Posterior cingulate gyrus (tissue), 11 donors: ENCODE measurements at places on chromosomes 2 and 18.

DNA sequence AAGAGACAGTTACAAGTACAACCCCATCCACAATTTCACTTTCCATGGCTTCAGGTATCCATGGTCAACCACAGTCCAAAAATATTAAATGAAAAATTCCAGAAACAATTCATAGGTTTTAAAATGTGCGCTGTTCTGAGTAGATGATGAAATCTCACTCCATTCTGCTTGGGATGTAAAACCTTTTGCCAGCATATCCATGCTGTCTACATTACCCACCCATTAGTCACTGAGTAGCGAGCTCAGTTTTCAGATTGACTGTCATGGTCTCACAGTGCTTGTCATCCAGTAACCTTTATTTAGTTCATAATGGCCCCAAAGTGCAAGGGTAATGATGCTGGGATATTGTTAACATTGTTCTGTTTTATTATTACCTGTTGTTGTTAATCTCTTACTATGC, 40.5 kb downstream of the SMAD4 start:
- DNase-seq = no peak

- no peak for DNase-seq
Observed at GRCh38 chr2:237244976-237245646, 159.4 kb downstream of the COPS8 start.

DNA sequence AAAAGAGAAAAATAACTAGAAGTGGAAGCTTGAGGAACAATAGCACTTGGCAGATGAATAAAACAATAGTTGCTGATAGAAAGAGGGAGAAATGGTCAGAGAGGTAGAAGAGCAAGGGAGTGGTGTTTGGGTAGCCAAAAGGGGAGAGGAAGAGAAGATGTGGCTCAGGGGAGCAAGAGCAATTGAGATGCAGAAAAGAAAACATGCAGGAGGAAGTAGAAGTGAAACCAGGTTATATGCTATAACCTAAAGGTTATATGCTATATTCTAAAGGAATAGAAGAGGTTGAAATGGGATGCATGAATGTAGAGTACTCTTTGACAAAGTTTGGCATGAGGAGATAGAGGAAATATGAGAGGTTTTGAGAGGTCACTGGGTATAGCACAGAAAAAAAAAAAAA, 759.5 kb downstream of the SATB2 start:
- no peak for DNase-seq

- DNase-seq = no peak
Observed at GRCh38 chr2:39068299-39069135, 52.3 kb downstream of the SOS1 start.

GRCh38 chr18:42231796-42232195, 276.8 kb downstream of the PIK3C3 start:
- no peak for DNase-seq

- DNase-seq = no peak
Observed at GRCh38 chr2:144431998-144432397, 87.9 kb downstream of the ZEB2 start.

DNA sequence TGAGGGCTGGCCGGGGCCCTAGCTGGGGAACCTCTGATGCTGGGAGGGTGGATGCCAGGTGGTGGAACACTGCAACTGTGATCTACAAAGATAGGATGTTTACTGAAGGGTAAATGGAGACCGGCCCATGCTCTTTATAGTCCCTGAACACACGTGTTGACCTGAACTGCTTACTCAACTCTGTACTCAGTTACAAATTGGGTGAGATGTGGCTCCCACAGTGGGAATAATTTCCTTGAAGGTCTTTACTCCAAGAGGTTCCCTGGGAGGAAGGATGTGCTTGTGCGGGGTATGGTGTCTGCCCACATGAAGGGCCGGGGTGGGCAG, 254.1 kb downstream of the PRKCE start:
- DNase-seq = no peak

DNA sequence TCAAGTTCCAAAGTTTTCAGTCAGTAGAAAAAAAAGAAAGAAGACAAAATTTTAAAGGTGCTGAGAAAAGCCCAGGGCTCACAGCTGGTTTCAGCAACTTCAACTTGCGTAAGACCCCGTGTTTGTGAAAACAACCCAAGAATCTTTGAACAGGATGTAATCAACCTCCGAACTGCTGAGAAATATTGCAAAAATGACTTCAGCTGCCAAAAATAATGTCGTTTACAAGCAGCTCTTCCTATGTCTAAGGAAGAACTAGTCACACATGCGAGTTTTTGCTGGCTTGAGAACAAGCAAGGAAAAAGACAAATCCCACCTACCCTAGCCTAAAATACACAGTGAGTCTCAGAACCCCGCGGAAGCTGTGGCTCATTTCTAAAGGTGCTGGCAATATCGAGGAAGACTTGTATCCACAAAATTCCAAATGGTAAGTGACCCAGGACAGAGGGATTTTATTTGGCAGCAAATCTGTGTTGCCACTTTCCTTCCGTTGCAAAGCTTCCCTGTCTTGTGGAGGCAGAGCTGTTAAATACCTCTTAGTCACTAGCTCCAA, 59.8 kb upstream of the SLC8A1 start:
- no peak for DNase-seq

DNA sequence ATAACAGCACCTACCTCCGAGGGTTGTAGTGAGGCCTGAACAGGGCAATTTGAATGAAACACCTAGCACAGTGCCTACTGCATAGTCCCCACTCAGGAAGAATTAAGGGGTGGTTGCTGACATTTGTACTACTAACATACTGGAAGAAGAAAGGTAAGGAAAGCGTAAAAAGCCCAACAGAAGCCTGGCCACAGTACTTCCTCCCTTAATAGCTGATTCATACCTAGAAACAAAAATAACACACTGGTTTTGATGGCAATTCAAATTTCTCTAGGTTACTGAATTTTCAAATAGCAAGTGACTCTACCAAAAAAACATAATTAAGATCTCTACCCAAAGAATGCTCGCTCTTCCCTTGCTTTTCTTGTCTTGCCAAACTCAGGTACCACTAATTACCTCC, 16.2 kb downstream of the SUCLG1 start:
- no peak for DNase-seq

- DNase-seq = no peak
Observed at GRCh38 chr2:30223413-30223874, 7.9 kb upstream of the LBH start.

GRCh38 chr2:117379928-117380327, 434.6 kb upstream of the DDX18 start:
- no peak for DNase-seq

GRCh38 chr18:25621144-25621543, 269.2 kb upstream of the ZNF521 start:
- no peak for DNase-seq

DNA sequence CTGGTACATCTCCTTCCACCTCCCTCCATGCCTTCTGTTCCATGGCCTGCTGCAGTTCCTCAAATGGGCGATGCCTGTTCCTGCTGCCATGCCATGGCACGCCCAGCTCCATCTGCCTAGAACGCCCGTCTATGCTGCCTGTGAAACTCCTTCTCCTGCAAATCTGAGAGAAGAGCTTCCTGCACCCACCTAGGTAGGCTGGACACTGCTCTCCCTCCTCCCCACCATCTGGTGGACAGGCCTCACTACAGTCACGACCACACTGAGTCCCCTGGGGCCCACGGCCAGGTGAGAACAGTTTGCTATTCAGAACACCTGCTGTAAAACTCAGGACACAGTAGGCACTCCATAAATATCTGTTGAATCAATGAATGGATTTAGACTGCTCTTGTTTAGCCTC, 92.4 kb downstream of the LAMA1 start:
- DNase-seq = no peak

GRCh38 chr2:54100772-54101171, 14.6 kb upstream of the ACYP2 start:
- DNase-seq = no peak

DNA sequence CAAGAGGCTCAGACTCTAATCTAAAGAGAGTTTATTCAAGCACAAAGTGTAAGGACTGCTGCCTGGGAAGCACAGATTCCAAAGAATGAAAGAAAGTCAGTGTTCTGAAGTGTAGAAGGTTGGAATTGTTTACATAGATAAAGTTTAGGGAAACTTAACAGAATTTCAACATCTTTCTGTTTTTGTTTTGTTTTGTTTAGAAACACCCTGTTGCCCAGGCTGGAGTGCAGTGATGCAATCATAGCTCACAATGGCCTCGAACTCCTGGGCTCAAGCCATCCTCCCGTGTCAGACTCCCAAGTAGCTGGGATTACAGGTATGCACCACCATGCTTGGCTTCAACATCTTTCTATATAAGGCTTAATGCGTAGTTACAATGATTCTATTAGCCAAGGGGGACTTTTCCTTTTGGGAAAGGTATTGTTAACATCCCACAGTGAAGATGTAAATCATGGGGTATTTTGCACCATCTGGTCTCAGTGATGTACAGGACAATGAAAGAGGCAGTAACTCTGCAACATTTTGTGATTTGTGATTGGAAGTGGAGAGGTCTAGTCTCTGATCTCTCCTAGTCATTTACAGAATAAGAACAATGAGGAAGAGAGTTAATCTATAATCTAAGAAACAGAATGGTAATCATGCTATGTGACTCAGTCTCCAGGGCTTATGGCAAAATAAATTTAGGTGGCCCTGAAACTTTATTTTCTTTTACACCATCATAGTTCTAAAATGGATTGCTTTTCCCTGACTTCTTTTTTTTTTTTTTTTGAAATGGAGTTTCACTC, 45.6 kb upstream of the MSH6 start:
- DNase-seq = no peak

GRCh38 chr2:117763804-117764203, 50.7 kb upstream of the DDX18 start:
- no peak for DNase-seq

DNA sequence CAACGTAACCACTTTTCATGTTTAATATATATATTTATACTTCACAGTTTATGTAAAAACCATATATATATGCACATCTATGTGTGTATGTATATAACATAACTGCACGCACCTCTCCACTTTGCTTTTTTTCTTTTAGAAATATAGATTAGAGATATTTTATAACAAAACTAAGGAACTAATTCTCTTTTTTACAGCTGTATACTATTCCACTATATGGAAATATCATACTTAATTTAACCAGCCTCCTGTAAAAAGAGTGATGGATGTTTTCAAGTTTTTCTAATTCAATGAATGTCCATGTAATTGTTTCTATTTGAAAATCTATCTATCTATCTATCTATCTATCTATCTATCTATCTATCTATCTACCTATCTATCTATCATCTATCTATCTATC, 4.6 kb downstream of the ARHGAP15 start:
- DNase-seq = no peak

DNA sequence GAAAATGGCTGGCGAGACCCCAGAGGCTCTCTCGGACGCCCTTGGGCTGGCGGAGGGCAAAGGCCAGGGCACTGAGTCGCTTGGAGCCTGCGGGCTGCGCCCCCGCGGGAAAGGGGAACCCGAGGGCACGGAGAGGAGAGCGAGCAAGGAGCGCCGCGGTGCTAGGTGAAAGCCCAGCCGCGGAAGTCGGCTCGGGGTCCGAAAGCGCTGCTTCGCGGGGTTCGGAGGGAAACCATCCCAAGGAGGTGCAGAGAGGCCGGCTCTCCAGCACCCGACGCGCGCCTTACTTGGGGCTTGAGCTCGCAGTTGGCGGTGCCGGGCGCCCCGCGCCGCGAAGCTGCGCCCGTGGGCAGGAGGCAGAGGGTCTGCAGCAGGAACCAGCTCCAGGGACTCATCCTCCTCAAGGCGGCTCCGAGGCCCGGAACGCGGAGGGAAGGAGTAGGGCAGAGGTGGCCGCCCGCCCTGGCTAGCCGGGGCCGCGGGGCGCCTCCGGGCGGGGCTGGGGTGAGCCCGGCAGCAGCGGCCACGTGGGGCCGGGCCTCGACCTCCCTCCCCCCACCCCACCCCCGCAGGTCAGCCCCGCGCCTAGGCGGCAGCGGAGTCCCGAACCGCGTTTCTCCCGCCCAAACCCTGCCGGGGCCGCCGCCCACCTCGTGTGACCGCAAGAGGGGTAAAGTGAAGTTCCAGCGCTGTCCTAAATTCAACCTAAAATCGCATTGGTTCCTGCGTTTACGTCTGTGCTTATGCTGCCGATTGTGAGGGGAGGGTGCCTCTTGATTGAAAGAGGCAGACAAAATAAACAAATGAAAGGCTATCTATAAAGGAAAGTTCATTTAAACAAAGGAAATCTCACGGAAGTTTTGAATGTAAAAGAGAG, at the start of gene TRABD2A:
Gene TRABD2A, minus strand, starts transcription at position 440 of the 877 bp plus-strand sequence. Its CDS starts 45 bp downstream, at position 395.
- no peak for DNase-seq

- no peak for DNase-seq
Observed at GRCh38 chr2:239776436-239777005, 248.6 kb downstream of the NDUFA10 start.

- DNase-seq = no peak
Observed at GRCh38 chr2:871926-872680, 78.5 kb upstream of the SNTG2 start.

DNA sequence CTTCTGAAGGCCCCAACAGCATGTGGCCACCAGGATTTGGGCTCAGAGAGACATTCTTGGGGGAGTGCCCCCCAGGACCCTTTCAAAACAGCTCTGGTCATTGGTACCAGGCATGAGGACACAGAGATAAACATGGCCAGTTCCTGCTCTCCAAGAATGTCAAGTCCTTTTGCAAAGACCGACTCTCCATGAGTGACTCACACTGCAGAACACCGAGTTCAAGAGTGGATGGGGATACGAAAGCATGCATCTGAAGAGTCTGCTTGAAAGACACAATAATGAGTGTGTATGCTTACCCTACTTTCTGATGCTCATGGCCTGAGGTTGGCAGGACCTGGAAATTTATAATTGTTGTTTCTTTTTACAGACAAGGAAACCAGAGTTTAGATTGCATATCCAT, 450.6 kb downstream of the TSN start:
- DNase-seq = no peak

DNA sequence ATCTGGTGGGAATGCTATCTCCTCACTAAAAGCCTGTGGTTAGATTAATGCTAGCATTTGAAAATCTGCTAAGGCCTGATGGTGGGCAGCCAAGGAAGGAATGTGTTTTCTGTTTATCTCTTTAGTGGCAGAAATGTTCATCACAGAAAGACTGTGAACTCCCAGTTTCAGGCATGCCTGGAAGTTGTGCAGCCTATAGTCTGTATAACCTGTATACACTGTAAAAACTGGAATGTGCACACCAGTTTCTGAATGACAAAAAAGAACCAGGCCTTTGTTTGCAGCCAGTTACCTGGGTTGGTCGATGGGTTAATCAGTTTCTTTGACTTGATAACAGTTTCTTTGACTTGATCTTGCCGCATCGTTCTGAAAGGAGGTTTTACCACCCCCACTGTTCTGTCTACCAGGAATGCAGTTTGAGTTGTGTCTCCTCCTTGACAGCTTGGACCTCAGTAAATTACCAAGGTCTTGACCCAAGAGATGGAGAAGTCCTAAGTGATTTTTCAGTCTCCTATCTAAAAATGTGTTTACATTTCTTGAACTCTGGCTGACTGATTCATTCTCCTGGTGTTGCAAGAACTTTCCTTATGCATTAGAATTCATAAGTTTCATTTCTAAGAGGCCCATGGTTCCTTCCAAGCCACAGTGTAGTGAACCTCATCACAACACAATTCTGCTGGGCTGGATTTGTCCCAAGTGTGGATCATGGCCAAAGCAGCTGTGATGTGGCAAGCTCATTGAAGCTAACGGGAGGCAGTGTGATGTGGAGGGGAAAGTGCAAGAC, 62.2 kb downstream of the KIAA2012 start:
- DNase-seq = no peak

DNA sequence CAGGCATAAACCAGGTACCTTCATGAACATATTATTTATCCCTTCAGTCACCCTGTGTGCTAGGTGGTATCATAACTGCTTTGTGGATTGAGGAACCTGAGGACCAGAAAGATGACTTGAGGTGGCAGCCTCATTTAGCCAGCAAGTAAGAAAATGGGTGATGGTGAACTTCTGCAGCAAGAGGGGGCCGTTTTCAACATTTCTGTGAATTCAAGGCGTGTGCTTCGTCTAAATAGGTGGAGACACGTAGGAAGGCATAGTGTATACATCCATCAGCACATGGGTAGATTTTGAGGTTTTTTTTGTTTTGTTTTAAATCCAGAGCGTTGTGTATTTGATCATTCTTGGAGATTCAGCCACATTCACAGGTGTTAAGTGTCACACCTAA, 118.7 kb downstream of the SPTBN1 start:
- DNase-seq = no peak
